ENCODE measurements at places on chromosomes 6 and 20.

DNA sequence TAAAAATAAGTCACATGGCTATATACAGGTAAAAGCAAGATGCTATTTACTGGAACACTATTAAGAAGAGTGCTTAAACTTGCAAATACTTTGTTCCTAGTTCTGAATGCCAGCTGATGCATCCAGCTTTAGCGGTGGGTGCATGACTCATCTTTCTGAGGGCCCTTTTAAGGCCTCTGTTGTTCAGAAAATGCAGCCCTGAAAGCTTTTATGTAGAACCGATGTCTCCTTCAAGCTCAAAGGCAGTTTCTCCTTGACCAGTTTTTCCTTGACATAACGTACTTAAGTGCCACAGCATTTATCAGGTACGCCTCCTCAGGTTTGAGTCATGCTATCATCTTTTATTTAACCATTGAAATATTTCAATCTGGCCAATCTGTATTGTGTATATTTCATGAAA lies 82.8 kb downstream of the MLIP start:
- no peak for DNase-seq

DNA sequence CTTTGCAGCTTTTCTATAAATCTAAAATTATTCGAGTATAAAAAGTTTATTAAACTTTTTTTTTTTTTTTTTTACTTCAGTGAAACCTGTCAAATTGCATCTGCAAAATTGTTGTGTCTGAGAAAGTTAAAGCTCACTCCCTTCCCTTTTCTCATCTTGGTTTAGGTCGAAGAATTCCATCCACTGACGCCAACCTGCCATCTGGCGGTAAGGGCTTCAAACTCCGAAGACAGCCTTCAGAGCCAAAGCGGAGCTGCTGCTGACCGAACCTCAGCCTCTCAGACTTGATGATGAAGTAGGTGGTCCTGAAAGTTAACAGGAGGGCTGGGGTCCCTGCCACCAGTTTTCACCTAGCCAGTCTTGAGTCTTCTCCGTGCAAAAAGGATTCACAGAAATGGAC lies 29.6 kb upstream of the VAPB start:
- DNase-seq: no peak

GRCh38 chr6:153167907-153168306 lies 36.8 kb upstream of the RGS17 start:
- DNase-seq: no peak

DNA sequence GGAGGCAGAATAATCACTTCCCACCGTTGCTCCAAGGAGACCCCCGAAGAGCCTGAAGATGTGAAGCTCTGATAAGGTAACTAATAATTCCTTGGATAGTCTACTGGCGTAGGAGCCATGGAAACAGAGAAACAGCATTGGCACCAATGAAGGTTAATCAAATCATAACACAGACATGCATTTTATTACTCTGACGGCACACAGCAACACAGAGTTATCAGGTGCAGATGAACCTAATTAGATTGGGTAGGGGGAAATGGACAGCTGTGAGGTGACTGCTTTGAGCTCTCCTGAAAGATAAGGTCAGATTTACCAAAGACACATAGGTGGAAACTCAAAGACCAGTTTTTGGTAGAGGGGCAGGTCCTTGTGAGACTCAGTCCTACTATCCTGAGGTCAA lies 544.0 kb upstream of the AGPAT4 start:
- DNase-seq: no peak

DNA sequence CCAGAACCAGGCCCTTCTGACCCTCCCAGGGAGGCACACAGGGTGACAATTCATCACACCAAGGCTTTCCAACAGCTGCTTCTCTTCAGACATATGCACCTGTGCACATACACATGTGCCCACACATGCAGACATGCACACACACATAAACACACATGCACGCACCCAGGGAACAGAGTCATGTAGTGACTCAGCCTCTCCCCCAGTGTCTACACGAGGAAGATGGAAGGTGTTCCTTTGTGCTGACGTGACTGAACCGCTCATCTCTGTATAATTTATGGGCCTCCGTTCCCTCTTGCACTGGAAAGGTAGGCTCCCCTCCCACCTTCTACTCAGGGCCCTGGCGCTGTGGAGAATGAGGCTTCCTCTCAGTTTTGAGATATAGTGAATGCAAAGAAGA lies 23.8 kb upstream of the PLEKHG1 start:
- no peak for DNase-seq

- DNase-seq: no peak
Observed at GRCh38 chr6:146550911-146551310, 7.3 kb downstream of the RAB32 start.

DNA sequence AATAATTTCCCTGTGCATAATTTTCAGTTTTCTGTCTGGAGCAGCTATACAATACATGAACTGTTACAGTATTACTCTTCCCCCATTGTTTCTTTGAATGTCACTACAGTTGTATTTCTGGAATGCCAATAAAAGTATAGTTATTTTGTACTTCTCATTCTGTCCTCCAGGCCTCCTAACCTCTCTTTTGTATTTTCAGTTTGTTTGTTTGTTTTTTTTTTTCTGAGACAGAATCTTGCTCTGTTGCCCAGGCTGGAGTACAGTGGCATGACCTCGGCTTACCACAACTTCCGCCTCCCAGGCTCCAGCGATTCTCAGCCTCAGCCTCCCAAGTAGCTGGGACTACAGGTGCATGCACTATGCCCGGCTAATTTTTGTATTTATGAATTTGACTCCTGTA lies 16.8 kb upstream of the ARID1B start:
- DNase-seq: no peak

GRCh38 chr6:29531668-29532067 lies 27.9 kb downstream of the UBD start:
- DNase-seq: no peak

DNA sequence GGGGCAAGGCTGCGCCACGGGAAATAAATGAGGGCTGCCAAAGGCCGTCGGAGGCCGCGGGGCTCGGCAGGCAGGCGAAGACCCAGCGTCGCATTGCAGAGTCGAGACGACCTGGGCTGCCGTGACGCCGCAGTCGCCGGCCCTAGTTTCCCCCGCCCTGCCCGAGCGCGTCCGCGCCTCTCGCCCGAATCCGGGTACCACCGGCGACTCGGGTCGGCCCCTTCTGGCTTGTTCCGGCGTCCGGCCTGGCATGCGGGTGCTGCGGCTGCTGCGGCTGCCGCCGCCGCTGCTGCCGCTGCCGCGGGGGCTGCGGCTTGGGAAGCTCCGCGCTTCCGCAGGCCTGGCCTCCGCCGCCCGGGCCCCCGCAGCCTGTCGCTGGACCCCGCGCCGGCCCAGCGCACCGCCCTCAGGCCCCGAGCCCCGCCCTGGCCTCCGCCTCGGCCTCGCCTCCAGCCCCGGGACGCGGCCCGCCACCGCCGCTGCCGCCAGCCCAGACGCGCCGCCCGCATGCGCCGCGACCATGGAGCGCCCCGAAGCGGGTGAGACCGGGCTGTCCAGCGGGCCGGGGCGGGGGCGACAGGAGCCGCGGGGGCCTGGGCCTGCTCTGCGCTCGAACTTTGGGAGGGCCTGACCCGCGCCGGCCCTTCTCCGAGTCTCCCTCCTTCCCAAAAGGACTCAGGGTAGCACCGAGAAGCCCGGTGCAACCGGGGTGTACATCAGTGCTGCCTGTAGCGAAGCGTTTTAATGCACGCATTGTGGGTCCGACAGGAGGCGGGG lies at the start of gene AKAP7:
AKAP7 (plus strand) TSS at position 224 of the 777 bp plus-strand sequence; CDS start at position 521, 297 bp downstream.
- no peak for DNase-seq

DNA sequence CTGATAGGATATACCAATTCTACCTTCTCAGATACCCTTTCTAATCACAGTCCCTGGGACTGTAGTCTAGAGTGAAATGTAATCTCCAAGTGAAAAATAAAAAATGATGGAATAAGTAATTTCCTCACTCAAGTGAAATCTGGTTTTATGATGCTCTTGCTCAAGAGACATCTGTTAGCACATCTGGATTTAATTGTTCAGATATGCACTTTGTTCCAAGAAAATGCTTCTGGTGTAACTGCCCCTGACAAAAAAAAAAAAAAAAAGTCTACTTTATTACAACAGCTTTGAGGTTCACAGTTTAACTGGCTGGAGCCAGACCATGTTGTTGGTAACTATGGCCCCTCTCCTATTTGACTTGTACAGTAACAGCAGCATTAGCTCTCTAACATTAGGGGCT lies 251.8 kb downstream of the BTBD9 start:
- no peak for DNase-seq

GRCh38 chr20:17024513-17025119 lies 202.2 kb upstream of the PCSK2 start:
- peak; percentile 14 for DNase-seq

DNA sequence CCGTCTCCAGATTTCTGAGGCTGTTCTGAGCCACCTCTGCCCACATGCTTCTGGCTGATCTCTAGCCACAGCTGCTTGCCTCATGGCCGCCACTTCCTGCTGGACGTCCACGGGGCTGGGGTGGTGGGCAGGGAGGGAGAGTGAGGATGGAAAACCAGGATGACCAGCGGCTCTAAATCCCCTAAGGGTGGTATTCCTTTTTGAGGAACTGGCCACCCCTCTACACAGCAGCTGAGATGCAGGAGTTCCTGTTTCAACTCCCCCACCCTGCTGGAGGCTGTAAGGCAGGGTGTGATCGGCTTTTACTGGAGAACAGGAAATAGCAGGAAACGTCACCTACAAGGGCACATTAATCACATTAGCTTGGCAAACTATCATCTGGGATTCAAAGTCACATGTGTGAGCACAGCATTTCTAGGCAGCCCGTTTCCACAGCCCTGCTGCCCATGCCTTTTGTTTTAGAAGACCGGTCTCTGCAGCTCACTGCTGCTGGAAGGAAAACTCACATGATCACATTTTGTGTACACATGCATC lies 181.6 kb upstream of the ECI2 start:
- DNase-seq: peak; percentile 24

GRCh38 chr6:137531376-137532092 lies 37.3 kb upstream of the OLIG3 start:
- no peak for DNase-seq

- no peak for DNase-seq
Observed at GRCh38 chr6:44668391-44668930, 281.0 kb downstream of the CDC5L start.

GRCh38 chr6:56799989-56800388 lies 154.9 kb upstream of the BEND6 start:
- no peak for DNase-seq

GRCh38 chr6:40671694-40672050 lies 84.5 kb upstream of the LRFN2 start:
- DNase-seq: no peak

DNA sequence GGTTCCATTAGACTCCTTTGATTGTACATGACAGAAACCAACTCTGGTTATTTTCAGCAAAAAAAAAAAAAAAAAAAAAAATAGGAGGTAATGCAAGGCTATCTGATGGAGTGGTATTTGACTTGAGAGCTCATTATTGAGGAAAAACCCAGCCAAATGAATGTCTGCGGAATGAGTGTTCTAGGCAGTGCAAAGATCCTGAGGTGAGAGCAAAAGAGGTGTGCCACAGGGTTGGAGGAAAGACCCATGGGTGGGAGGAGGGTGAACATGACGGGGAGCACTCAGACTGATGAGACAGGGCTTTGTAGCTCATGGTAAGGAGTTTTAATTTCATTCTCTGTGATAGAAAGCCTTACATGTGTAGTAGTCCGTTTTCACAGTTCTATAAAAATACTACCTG lies 188.9 kb downstream of the TSHZ2 start:
- DNase-seq: no peak

GRCh38 chr6:157343732-157344131 lies 20.4 kb upstream of the TMEM242 start:
- DNase-seq: no peak

- DNase-seq: no peak
Observed at GRCh38 chr6:33007831-33008400, 1.5 kb downstream of the HLA-DOA start.

GRCh38 chr6:25027221-25027916 lies 91.6 kb upstream of the RIPOR2 start:
- no peak for DNase-seq

- no peak for DNase-seq
Observed at GRCh38 chr6:135210632-135211305, 29.7 kb downstream of the MYB start.

GRCh38 chr6:160160450-160160849 lies 38.8 kb downstream of the SLC22A1 start:
- DNase-seq: no peak

DNA sequence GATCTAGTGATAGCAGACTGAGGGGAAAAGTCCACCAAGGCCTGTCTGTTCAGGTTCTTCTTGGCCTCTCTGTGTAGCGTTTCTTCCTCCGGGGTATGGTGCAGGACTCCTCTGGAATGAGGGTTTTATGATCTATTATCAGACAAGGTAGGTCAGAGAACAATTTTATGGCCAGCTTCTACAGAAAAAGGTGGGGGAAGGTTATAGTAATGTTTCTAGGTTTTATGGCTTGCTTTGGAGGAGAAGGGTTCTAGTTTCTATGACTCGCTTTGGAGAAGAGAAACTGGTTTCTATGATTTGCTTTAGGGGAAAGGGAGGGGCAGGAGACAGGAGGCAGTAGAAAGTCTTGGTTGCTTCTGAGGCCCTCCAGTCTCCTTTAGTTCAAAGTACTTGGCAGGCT lies 144.8 kb upstream of the LAMA2 start:
- DNase-seq: no peak

DNA sequence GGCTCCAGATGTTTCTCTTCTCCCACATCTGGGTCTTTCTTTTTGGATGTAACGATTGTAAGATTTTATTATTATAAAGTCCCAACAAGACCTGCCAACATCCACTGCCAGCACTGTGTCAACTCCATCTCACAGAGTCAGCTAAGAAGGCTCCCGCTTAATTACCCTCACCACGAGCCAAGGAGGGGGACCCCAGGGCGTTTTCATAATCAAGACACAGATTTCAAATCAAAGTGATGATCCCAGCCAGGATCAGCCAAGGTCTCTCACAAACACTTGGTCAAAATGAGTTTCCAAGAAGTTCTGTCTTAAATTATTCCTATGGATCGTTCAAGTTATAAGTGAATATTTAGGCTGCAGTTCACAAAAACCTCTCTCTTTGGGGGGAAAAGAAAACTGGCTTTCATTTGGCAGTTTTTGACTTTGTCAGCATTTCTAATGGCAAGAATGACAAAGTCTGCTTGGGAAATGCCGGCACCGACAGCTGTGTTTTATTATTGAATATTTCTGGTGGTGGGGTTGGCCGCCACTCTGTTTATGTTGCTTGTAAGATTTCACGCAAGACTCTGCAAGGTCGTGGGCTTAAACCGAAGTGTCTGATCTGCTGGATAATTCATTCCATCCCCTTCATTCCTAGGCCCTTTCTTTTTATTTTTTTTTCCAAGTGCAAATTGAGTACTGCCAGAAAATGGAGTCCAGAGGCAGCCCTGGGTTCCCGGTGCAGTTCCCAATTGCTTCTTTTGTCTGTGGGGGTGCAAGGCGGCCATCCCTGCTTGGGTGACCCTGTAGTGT lies 170.2 kb upstream of the PMEPA1 start:
- no peak for DNase-seq

- no peak for DNase-seq
Observed at GRCh38 chr6:11727346-11727997, 51.1 kb downstream of the ADTRP start.

DNA sequence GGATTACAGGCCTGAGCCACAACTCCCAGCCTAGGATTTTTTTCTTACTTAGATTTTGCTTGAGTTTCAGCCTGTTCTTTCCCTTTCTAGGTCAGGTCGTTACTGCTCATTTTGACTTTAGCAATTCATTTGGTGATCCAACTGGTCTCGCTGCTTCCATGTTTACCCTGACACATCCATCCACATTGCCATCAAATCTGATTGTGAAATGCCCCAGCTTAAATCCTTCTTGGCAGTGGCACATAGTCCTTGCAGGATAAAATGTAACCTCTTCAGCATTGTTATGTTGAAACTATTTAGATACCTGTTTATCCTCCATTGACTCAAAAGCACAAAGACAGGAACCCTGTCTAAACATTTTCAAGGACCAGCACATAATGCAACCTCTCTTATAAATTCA lies 77.2 kb downstream of the DNAH8 start:
- DNase-seq: no peak

GRCh38 chr6:80907831-80908230 lies 801.4 kb downstream of the BCKDHB start:
- no peak for DNase-seq

All from non-pigmented ciliary epithelial cell (primary cell).